NCI-H2107 (cell line): ENCODE measurements at places on chromosomes 4 and X.
A peak's percentile ranks its signal among the peaks of the same experiment; 100 is the strongest.

DNA sequence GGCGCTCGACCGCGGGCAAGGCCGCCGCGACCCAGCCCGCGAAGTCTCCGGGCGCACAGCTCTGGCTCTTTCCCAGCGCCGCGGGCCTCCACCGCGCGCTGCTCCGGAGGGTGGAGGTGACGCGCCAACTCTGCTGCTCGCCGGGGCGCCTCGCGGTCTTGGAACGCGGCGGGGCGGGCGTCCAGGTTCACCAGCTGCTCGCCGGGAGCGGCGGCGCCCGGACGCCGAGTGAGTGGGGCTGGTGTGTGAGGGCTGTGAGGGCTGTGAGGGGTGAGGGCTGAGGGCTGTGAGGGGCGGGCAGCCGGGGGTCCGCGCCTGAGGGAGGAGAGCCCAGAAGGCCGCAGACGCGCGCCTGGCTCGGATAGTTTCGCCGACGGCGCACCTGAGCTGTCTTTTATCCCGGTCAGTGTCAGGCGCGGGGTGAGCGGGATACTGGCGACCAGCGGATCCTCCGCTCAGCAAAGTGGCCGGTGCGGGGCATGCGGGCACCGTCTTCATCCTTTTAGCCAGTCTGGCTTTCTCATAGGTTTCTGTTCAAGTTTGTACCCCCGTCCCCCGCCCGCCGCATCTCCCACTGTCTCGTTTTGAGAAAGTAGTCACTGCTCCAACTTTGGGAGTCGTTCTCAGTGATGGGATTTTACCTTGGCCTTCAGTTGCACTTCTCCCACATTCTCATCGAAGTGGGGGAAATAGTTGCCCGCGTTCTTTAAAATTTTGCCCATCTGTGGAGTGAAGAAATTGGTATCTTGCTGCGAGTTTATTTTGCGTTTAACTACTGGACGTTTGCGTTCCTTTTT is 586 bp downstream of the HERC5 start:
- DNase-seq = no peak

DNA sequence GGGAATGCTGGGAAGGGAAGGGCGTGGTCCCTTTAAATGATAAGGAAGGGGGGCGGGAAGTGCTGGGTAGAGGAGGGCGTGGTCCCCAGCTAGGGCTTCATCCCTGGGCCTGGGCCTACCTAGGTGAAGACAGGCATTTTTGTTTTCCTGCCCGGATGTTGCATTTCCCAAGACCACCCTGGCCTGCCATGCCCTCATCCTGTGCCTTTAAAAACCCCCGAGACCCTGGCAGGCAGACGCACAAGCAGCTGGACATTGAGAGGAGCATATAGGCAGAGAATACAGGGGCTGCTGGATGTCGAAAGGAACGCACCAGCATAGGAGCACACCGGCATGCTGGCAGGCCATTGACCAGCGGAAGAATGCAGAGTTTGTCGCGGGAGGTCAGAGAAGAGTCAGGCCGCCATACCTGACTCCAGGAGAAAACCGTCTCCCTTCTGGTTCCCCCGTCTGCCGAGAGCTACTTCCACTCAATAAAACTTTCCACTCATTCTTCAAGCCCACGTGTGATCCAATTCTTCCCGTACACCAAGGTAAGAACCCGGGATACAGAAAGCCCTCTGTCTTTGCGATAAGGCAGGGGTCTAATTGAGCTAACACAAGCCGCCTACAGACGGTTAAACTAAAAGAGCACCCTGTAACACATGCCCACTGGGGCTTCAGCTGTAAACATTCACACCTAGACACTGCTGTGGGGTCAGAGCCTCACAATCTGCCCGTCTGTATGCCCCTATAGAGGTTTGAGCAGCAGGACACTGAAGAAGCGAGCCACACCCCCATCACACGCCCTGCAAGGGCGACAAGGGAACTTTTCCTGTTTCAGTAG is 2.9 kb upstream of the AGA start:
- DNase-seq = no peak

DNA sequence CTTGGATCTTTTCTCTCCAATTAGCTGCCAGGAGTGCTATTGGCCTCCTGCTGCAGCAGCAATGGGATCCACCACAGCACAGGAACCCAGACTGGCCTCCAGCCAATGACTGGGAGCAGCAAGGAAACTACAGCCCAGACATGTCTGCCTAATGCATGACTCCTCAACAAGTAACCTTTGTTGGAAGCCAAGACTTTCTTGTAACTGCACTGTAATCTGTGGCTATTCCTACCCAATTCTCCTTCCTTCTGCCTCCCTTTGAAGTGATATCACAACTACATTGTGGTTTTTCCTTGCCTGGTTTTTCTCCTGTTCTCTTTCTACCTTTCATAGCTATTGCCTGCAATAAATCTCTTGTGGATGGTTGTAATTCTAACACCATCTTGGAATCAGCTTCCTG is 39.8 kb downstream of the SNCA start:
- DNase-seq = no peak

- DNase-seq = peak; percentile 49
Measured at GRCh38 chr4:153127760-153128494, 76.3 kb upstream of the TRIM2 start.

DNA sequence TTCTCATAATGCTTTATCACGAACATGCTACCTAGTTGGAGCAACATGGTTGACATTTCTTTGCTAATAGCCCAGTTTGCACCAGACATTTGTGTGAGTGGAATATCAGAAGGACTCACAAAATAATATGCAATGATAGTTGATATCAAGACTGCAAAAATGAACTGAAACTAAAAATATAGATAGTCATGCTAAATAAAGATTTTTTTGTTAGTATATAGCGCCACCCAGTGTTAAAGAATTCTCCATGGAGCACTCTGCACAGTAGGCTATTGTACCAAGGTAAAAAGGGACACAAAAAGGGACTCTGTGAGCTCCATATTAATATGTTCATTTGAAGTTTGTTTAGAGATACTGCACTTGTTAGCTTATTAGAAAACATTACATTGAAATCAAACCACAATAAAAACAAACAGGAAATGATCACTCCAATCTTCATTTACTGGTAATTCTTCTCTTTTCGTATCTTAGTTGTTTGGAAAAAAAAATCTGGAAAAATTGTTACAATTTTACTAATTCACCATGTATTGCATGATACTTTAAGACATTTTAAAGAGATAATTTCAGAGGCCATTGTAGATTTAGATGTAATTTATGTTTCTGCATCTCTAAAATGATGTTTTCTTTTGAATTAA is 1509.6 kb downstream of the ADGRL3 start:
- peak; percentile 1 for DNase-seq
